ENCODE measurements at places on chromosomes 7 and 10. TPM values are rescaled to one million over a fixed set of nuclear protein-coding genes. Genes with fewer than 3 reads are reported as not detected.

The AHR gene
- 12.1 TPM for total RNA-seq

The MYO1G gene
- total RNA-seq = 0.49 TPM

The STEAP4 gene
- not detected for total RNA-seq

The DNAAF5 gene
- total RNA-seq = 55.3 TPM

The USP54 gene
- 66.1 TPM for total RNA-seq

The FAM25A gene
- total RNA-seq = not detected

The ATP6V0A4 gene
- total RNA-seq = not detected

Data from neural crest cell (in vitro differentiated cells).